ENCODE measurements at places on chromosomes 12 and 14.

GRCh38 chr14:104924421-104925213 lies at the start of gene PLD4:
TSS of gene PLD4 (plus strand) at chr14:104924879. CDS start at chr14:104927141, 2,262 bp downstream.
- DNase-seq: no peak

DNA sequence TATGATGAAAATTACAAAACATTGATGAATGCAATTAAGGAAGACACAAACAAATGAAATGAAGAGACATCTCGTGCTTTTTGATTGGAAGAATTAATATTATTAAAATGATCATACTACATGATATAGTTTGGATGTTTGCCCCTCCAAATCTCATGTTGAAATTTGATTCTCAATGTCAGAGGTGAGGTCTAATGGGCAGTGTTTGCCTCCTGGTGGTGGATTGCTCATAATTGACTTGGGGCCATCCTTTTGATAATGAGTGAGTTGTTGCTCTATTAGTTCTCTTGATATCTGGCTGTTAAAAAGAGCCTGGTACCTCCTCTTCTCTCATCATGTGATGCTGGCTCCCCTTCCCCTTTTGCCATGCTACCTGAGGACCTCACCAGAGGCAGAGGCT lies 56.7 kb downstream of the CD163L1 start:
- DNase-seq: peak; percentile 8

- no peak for DNase-seq
Observed at GRCh38 chr12:124007826-124008570, 35.0 kb downstream of the ZNF664 start.

- DNase-seq: no peak
Observed at GRCh38 chr14:64955297-64955696, 12.8 kb upstream of the GPX2 start.

GRCh38 chr14:92934196-92935085 lies 11.5 kb downstream of the CHGA start:
- no peak for DNase-seq

DNA sequence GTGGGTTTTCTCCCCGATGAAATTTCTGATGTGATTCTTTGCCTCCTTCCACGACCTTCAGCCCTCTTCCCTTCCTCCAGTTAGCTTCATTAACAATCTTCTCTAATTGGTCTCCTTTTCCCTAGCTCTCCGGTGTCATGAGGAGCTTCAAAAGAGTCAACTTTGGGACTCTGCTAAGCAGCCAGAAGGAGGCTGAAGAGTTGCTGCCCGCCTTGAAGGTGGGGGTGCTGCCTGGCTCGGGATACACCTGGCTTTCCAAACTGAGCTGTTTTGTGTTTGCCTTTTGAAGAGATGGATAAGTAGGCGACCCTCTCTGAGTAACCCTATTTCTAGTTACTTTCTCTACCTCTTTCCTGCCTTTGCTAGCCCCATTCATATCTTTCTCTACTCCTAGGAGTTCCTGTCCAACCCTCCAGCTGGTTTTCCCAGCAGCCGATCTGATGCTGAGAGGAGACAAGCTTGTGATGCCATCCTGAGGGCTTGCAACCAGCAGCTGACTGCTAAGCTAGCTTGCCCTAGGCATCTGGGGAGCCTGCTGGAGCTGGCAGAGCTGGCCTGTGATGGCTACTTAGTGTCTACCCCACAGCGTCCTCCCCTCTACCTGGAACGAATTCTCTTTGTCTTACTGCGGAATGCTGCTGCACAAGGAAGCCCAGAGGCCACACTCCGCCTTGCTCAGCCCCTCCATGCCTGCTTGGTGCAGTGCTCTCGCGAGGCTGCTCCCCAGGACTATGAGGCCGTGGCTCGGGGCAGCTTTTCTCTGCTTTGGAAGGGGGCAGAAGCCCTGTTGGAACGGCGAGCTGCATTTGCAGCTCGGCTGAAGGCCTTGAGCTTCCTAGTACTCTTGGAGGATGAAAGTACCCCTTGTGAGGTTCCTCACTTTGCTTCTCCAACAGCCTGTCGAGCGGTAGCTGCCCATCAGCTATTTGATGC lies 797 bp downstream of the ESPL1 start:
- DNase-seq: no peak

DNA sequence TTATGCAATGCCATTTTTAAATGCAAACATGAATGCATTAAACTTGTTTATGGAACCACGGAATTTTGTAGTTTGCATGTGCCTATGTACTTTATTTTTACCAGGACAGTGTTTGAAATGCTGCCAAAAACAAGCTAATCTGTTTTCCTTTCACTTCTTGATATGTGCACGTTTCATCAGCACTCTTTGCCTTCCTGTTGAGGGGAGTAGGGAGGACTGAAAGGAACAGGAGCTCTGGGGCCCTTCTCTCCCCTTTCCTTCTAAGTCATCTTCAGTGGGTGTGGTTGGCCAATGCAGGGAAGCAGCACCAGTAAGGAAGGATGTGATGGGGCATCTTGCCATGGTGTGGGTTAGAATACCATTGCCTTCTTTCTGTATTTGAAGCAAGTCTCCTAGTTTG lies 12.1 kb upstream of the PPP4R4 start:
- no peak for DNase-seq

DNA sequence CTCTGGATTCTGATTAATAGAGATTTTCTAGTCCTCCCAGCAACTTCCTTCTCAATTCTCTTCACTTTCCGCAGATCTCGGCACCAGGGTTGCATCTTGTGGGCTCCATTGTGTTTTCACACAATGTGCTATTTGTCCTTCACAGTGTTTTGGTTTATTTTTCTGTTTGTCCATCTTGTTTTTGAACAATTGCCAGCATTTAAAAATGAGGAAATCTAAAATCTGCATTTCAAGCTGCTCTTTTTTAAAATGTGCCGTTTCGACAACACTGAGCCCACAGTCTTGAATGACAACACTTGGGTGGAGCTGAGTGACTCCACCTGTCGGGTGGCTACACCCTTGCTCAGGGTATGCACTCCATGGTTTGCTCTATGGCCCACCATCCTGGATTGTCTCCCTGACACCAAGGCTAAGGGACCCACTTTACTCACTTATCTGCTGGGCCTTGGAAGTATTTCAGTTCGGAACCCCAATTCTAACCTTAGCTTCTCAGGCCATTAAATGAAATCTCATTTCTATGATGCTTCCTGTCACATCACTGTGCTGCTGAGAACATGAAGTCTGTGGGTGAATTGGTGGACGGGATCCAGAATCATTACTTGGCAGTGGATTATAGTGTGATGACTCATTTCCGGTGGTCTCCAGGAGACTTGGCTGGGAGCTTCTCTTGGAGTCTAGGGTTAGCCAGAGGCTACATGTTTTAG lies 3.4 kb upstream of the MYRFL start:
- DNase-seq: no peak

- DNase-seq: no peak
Observed at GRCh38 chr12:128844031-128844635, 9.1 kb upstream of the GLT1D1 start.

GRCh38 chr14:75539561-75540478 lies 17.6 kb downstream of the BATF start:
- DNase-seq: peak; percentile 78
